ENCODE measurements at places on chromosomes 3 and 15.

DNA sequence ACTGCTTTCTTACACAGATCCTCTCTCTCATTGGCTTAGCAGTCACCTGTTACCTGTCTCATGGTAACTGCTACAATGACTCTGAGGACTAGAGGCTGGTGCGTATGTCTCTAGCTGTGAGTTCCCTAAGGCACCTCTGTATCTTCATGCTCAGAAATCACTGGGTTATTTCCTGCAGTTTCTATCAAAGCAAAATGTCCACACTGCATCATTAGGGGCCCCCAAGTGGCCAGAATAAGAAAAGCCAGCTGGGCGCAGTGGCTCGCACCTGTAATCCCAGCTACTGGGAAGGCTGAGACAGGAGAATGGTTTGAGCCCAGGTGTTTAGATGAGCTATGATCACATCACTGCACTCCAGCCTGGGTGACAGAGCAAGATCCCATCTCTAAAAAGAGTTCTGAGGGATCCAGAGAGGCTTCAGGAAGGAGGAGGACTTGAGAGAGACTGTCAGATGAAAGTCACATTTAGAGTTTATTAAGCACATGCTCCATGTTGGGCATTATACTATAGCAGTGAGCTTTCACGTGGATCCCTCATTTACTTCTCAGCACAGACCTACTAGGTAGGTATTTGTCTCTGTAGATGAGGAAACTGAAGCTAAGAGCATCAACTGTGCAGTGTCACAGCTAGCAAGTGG lies 2.3 kb upstream of the VPS18 start:
- no peak for DNase-seq

DNA sequence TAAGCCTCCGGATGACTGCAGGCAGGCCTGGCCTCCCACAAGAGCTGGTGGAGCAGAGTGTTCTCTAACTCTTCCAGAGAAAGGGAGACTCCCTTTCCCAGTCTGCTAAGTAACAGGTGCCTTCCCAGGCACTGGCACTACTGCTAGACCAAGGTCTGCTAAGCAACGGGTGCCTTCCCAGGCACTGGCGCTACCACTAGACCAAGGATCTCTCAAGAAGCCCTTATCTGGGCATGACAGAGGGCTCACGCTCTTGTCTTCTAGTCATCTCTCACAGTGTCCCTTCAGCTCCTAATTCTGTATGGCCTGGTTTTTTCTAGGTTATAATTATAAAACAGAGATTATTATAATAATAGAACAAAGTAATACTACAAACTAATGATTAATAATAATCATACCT lies 27.8 kb downstream of the MYL3 start:
- no peak for DNase-seq

DNA sequence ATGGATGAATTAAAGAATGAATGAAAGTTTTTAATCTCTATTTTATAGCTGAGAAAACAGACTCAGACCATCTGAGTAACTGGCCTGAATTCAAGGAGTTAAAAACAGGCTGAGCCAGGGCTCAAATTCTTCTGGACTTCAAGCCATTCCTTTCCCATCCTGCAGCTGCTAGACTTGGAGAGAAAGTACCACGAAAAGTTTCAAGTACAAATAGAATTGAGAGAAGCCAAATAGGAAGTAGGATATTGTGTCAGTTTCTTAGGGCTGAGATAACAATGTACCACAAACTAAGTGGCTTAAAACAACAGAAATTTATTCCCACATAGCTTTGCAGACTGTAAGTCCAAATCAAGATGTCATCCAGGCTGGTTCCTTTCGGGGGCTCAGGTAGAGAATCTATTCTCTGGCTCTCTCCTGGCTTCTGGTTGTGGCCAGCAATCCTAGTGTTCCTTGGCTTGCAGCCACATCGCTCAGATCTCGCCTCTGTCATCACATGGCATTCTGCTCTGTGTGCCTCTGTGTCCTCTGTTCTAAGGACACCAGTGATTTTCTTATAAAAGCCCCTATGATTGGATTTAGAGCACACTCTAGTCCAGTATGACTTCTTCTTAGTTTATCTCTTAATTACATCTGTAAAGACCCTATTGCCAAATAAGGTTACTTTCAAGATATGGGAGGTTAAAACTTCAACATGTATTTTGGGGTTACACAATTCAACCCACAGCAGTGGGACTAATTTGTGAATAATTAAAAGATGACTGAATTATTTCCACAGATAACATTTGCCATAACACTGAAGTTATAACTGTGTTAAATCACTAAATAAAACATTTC lies 25.7 kb upstream of the GOLIM4 start:
- no peak for DNase-seq

DNA sequence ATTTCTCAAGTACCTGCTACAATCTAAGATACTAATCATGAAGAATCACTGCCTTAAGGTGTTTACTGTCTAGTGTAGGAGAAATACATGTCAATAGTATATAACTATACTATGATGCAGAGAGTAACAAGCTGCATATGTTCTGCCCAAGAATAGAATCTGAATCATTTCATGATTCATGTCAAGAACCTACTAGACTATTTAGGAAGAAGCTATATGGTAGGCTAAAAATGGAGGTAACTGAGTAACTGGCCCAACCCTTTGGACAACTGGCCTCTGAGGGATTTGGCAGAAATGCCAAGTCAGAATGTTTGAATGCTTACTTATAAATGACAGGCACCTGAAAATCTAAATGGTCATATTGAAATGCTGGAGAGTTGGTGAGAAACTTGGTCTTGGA lies 59.9 kb upstream of the DGKG start:
- DNase-seq = no peak

DNA sequence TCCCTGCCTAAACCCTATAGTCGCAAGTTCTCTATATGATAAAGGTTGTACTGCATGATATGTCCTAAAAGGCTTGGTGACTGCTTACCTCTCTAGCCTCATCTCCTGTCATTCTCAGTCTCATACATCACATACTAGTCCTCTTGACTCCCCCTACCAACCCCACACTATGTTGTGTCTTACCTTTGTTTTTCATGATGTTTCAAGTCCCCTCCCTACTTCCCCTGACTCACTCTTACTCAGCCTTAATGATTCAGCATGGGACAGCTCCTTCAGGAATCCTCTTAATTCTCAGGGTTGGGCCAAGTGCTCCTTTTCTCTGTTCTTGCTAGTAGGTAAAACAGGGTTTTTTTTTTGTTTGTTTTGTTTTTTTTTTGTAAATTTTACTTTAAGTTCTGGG lies 49.6 kb downstream of the SLMAP start:
- DNase-seq = no peak
